Body of pancreas (tissue), 4 donors: ENCODE measurements at places on chromosomes 11 and 22. TPM values are rescaled to one million over a fixed set of nuclear protein-coding genes. Genes with fewer than 3 reads are reported as not detected.

DNA sequence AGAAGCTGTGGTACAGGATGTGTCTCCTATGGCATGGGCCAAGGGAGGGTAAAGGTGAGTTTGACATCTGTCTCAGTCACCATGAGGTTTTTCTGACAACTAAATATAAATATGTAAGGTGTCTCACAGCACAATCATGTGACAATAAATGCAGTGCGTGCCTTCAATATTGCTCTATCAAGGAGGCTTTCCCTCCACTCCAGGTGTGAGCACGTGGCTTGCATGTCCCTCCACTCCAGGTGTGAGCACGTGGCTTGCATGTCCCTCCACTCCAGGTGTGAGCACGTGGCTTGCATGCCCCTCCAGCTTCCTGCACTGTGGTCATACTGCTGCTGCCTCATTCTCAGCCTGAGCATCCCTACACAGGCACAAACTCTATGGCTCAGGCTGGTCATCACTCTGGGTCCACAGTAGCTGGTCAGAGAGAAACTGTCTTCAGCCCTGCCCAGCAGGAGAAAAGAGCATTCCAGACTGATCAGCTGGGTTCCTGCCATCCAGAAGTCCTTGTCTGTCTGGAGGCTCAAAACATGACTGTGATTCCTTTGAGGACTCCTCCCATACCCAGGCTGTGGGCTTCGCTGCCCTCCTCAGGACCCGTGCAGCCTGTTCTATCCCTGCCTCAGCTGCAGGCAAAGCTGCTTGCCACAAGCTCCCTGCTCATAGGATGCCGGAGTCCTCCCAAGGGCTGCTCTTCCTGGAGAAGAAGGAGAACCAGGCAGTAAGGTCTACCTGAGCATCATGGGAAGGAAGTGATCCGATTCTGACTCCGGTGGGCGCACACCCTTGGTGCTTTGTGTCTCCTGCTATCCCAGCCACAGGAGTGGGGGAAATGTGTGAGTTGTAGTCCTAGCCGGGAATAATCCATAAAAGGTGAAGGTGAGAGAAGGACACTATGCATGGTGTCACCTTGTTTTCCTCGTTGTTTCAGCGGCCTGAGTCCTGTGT is 33.4 kb upstream of the VPREB1 start:
- no peak overlapping the region for H3K27ac ChIP-seq
- H3K36me3 ChIP-seq = no peaks in the 10 kb centered on the region
- no peaks in the 10 kb centered on the region for H3K27me3 ChIP-seq
- DNase-seq = no peak
- H3K4me3 ChIP-seq = no peak overlapping the region

The OR51B4 gene
- total RNA-seq = 0.66 TPM

GRCh38 chr11:125948278-125949051 is 2.6 kb downstream of the VSIG10L2 start:
- H3K27me3 ChIP-seq = no peaks in the 10 kb centered on the region
- H3K36me3 ChIP-seq = no peaks in the 10 kb centered on the region

The SEC14L2 gene
- 0.33 TPM for total RNA-seq

DNA sequence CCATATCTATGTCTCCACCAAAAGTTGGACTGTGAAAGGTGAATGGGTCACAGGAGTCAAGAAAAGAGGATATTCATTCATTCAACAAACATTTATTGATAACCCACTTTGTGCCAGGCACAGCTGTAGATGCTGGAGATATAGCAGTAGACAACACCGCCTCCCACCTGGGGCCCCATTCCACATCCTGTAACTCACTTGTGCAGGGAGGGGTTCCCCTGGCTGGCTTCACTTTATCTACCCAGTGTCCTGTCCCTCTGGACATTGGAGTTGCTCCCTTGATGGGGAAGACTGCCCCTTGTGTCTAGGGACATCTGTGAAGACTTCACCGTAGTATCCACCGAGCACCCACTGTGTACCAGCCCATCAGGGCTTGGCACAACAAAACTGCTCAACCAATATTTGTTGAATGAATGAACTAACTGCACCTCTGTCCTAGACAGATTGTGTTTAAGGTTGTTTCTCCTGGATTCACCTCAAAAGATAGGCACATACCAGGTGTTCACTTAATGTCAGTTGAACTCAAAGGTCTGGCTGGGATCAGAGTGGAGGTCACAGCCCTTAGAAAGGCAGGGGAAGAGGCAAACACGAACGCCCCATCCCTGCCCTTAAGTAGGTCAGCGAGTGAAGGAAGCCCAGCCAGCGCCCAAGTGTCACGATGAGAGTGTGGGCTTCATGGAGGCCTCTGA is 1.4 kb upstream of the OVOL1 start:
- H3K27ac ChIP-seq = no peak overlapping the region
- no peaks in the 10 kb centered on the region for H3K36me3 ChIP-seq
- H3K4me3 ChIP-seq = no peak overlapping the region
- DNase-seq = no peak
- peaks cover 44% of the 10 kb centered on the region for H3K4me1 ChIP-seq
